ENCODE measurements at places on chromosomes 12 and 14.

- no peak for DNase-seq
These were observed 207.8 kb downstream of the NAV3 start for GRCh38 chr12:78038541-78038940.

DNA sequence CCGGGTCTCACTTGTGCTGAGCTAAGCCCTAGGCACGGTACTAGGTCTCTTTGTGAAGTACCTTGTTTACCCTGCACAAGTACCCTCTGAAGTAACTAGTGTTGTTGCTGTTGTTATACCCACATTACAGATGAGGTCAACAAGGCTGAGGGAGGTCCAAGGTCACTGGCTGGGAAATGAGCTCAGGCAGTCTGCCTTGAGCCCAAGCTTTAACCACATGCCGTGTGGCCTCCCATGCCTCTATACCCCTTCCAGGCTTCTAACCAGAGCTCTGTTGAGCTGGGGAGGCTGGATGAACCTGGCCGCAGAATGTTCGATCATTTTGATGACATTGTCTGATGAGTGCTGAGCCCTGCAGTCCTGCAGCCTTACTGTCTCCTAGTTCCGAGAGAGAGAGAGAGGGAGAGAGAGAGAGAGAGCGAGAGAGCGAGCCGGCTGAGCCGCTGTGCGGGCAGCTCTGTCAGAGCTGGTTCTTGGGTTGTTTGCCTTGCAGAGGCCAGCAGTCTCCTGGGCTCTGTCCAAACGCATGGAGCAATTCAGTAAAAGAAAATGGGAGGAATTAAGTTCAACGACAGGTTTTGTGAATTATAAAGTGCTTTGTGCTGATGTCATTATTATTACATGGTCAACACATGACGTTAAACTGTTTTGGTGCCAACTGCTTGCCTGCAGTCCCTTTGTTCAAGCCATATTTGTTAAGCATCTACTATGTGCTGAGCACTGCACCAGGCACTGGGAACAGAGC lies 13.1 kb downstream of the JDP2 start:
- no peak for DNase-seq

DNA sequence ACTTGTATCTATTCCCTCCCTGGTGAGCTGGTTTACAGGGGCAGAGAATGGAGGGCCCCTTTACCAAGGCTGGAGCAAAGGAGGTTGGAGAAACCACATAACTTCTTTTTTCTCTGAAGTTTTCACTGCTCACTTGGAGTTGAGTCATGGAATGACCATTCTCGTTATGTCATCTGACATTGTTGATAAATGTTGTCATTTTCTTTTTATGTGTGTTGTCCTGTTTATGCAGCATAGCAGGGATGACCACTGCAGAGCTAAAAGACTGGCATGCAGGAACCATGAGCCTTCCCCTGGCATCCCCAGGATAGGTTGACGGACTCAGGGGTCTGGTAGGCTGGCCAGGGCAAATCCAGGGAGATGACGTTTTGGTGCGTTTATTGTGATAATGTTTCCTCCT lies 256.8 kb upstream of the DDHD1 start:
- DNase-seq = no peak

- no peak for DNase-seq
These were observed 117.9 kb downstream of the PDE3A start for GRCh38 chr12:20486233-20486632.

Data from vagina (tissue), 2 donors.